Cortex of kidney (tissue), 1 donor: ENCODE measurements at places on chromosomes 11 and 22.

GRCh38 chr11:87306262-87306851 is 268.6 kb downstream of the TMEM135 start:
- no peak for DNase-seq

DNA sequence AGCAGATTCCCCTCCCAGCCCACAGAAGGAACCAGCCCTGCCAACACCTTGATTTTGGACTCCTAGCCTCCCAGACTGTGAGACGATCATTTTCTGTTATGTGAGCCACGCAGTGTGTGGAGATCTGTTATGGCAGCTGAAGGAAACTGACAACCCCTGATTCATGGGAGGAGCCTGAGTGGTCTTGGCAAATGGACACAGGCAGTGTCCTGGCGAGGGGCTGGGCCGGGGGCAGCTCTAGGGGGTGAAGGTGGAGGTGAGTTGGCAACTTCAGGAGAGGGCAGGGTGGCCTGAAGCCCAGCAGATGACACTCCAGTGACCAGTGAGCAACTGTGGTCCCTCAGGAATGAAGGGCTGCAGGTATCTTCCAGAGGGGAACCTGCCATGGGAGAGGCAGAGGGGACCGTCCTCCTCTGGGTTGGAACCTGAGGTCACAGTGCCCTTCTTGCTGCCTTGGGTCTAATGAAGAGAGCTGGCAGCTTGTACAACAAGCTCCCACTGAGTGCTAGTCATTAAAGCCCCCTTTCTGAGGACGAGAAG is 82.7 kb downstream of the CSNK2A3 start:
- no peak for DNase-seq

GRCh38 chr11:130131961-130132850 is 27.4 kb upstream of the ST14 start:
- no peak for DNase-seq

DNA sequence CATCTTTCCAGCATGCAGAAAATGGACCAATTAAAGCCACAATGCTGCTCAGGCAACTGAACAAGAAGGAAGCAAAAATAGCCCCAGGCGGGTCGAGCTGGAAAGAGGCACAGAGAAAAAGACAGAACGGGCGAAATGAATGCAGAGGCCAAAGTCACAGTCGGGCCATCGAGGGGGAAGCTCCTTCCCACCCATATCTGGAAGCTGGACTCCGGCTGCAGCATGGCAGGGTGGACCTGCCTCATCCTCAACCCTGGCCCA is 58.6 kb upstream of the PRDM11 start:
- DNase-seq, result no peak

DNA sequence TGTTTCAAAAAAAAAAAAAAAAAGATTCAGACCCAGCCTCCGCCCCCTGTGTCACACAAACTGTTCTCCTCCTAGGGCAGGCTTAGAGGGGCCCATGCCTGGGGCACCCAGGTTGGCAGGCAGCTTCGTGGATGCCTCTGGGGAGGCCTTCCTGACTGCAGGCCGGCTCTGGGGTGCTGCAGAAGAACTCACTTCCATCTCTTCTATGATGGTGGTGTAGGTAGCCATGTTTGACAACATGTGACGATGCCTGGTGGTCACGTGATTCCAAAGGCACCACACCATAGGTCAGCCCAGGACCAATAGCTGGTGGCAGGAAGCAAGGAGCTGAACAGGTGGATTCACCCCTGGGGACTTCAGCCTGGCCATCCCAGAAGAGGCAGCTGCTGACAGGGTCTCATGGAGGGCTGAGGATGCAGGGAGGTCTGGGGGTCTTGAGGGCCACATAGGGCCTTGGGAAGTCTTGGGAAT is 24.1 kb upstream of the CELSR1 start:
- DNase-seq, result no peak

GRCh38 chr11:73221451-73221850 is 3.4 kb downstream of the P2RY2 start:
- DNase-seq, result no peak

DNA sequence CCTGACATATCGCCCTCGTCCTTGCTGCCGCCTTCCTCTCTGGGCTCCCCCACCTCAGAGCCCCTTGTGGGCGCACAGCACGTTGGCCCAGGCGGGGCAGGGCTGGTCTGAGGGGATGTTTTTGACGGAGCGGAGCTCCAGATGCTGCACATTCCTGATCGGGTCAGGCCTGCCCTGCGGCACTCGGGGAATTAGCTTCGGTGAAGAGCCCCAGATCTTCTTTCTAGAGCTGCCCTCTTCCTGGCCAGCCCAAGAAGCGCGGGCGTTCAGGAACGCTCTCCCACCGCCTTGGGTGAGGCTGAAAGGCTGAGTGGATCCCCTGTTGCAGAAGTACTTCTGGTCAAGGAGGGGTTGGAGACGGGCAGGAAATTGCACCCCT is 12.1 kb downstream of the YPEL4 start:
- DNase-seq, result no peak

DNA sequence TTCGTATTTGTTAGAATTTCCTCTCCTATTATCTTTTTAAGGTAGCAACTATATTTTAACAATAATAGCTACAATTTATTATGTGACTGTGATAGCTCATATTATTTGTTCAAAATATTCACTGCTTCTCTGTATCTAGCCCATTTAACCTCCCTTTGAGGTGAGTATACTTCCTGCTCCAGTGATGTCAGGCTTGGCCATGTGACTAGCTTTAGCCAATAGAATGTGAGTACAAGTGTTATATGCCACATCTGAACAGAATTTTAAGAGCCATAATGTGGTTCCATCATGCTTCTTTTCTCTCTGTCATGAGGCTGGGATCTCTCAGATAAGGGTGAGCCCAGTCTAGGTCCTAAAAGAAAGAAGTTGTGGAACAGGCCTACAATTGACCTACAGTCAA is 217.6 kb downstream of the TTC28 start:
- no peak for DNase-seq

- no peak for DNase-seq
These were observed 21.4 kb upstream of the AQP11 start for GRCh38 chr11:77568306-77568705.

DNA sequence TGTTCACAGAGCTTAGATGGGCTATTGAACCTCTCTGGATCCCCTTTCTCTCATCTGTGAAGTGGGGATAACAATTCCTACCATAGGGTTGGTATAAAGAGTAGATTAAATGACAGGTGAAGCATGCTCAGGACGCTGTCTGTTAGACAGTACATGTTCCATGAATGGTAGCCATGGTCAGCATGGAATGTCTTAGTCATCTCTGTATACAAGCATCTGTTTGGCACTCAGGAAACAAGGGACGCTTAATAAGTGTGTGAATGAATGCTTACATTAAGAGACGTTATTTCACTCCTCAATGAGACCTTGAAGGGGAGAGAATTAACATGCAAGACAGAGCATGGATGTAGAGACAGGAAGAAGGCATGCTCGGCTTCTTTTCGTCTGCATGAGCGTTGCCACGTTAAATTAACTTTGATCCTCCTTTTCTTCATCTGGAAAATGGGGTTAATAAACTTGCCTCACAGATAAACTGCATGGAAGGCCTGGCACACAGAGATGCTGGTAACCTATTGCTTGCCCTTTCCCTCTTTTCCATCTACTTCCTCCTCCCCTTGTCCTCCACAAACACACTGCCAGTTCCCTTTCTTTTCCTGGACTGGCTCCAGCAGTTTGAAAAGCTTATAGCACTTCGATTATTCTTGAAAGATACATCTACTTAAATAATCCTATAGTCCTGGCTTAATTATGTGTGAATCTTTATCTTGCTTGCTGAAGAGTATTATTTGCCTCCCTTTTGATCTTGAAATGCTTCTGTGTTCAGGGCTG is 267.2 kb upstream of the MTNR1B start:
- no peak for DNase-seq

DNA sequence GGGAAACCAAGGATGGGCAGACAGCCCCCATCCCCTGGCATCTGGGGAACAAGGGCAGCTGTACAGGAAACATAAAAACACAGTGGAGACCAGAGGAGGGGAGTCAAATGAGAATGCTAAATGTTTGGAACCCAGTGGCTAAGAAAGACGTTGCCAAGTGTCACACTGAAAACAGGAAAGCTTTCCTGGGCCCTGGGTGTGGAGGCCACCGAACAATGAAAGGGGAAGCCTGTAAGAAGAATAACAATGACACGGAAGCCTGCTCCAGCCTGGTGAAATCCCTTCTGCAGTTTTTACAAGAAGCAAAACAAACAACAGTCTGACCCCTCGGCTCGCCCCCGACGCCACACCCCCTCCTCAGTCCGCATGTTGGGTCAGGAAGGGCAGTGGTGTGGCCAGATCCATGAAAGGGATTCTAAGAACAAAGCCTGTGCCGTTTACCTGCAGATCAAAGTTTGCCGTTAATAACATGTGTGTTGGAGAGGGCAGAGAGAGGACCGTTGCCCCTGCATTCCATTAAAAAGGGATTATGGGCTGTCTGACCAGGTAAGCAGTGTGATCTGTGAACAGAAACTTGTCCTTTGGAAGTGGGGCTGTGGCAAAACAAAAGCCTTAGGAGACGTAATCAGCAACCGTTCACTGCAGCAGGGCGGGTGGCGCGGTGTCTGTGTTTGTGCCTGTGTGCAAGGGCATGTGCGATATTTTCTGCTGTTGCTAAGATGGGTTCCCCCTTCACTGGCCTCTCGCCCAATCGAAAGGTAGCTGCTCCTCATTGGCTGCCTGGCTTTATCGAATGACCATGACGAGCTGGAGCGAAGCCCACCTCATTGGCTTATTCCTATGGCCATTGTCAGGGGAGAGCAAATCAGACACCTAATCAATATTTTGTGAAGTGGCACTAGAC is 113.7 kb upstream of the BLID start:
- no peak for DNase-seq

DNA sequence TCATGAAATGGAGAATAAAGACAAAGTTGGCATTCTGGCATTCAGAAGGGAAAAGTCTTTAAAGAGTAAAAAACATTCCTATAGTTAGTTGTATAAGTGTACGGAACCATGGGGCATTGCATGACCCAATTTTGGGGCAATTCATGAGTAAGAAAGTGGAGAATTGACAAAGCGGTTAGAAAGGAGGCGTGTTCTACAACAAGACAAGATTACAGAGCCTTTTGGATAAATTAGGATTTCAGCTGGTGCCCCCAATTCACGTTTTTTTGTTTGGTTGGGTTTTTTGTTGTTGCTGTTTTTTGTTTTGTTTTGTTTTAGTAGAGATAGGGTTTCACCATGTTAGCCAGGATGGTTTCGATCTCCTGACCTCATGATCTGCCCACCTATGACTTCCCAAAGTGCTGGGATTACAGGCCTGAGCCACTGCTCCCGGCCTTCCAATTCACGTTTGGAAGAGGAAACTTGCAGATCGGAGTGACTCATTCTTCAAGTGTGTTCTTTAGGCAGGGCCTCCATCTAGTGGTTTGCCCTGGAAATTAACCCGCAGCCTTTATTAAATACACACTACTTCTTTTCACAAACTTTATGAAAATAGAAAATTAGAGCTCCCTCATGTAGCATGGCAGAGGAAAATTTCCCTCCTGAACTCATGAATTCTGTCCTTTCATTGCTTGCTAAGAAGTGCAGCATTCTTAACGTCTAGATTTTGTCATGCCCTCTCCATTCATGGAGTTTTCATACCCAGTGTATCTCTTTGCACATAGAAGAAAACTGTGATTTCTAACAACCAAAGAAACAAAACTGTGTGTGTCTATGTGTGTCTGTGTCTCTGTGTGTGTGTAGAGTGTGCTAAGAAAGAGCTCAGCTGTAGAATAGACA is 118.1 kb downstream of the BBOX1 start:
- no peak for DNase-seq

GRCh38 chr11:66639066-66639813 is 737 bp downstream of the RBM4 start:
- no peak for DNase-seq

DNA sequence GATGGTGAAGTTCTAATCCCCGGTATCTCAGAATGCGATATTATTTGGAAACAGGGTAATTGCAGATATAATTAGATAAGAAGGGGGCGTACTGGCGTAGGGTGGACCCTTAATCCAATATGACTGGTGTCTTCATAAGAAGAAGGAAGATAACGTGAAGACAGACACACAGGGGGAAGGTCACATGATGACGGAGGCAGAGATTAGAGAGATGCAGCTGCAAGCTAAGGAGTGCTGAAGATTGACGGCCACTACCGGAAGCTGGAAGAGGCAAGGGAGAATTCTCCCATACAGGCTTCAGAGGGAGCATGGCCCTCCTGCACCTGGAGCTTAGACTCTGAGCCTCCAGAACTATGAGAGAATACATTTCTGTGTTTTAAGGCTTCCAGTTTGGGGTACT is 54.8 kb downstream of the MIAT start:
- DNase-seq, result no peak

GRCh38 chr22:49154433-49154832 is 673.2 kb downstream of the BRD1 start:
- DNase-seq, result no peak

DNA sequence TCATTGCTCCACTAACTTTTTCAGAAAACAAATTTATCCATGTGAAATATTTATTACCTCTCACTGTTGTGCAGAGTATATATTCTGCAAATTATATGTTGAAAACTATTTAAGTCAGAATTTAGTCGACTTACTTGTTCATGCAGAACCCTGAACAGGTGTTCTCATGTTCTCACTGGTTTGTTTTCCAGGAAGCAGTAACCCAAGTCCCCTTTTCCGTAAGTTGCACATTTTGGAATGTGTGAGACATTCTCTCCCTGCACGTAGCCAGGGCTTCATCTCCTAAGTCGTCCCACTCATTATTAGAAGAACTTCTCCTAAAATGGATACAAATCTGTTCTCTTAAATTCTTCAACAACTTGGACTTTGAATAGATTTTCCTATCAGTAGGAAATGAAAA is 524.9 kb downstream of the CNTN5 start:
- no peak for DNase-seq

DNA sequence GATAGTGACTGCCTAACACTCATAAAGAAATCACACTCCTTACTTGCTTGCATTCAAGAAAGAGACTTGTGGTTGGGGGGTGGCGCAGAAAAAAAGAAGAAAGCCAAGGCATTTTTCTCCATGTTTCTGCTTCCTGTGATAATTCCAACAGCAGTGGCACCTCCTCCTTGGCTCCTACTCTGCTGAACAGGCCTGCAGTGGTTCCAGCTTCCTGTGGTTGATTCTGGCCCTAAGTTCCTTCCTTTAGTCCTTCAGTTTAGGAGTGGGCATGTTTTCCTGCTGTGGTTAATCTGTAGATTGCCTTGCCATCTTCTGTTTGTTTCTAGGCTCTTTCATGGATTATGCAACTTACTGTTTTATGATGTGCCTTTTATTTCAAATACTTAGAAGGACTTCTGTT is 940.4 kb downstream of the DLG2 start:
- DNase-seq, result no peak
